ENCODE measurements at places on chromosomes 11 and 22. TPM values are rescaled to one million over a fixed set of nuclear protein-coding genes. Genes with fewer than 3 reads are reported as not detected.

DNA sequence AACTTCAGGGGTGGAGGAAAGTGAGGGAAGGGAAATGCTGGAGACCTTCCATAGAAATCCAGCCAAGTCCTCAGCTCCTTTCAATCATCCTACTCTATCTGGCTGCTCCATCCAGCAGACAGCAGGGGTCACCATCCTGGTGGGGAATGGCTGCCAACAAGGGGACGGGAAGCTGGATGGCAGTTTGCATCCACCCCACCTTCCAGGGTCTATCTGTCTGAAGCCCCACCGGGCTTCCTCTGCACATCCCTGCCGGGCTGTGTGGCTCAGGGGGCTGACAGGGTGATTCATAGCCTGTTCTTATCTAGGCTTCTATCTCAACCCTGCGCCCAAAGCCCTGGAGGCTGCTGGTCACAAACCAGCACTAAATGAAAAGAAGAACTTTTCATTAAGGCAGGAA lies 1.1 kb downstream of the SYTL2 start:
- H3K27ac ChIP-seq = no peak overlapping the region
- DNase-seq = peak; percentile 37
- H3K4me3 ChIP-seq = no peak overlapping the region
- no peaks in the 10 kb centered on the region for H3K36me3 ChIP-seq
- H3K4me1 ChIP-seq = no peaks in the 10 kb centered on the region

The CD3G gene
- 1.1 TPM for total RNA-seq

DNA sequence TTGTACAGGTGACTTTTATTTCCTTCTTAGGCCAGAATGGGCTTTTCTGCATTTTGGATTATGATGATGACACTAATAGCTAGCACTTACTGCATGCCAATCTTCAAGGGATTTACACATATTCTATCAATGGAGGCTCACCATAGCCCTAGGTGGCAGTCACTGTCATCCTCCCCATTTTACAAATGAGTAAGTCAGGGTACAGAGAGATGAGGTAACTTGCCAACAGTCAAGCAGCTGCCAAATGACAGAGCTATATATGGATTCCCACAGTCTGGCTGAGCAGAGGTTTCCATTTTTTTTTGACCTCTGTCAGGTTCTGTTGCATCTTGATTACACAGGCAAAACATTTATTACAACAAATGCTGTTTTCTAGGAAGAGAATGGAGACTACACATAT lies 23.8 kb upstream of the C11orf96 start:
- DNase-seq = no peak
- peaks cover 4% of the 10 kb centered on the region for H3K4me1 ChIP-seq
- no peaks in the 10 kb centered on the region for H3K36me3 ChIP-seq
- no peaks in the 10 kb centered on the region for H3K27me3 ChIP-seq
- H3K4me3 ChIP-seq = no peak overlapping the region

DNA sequence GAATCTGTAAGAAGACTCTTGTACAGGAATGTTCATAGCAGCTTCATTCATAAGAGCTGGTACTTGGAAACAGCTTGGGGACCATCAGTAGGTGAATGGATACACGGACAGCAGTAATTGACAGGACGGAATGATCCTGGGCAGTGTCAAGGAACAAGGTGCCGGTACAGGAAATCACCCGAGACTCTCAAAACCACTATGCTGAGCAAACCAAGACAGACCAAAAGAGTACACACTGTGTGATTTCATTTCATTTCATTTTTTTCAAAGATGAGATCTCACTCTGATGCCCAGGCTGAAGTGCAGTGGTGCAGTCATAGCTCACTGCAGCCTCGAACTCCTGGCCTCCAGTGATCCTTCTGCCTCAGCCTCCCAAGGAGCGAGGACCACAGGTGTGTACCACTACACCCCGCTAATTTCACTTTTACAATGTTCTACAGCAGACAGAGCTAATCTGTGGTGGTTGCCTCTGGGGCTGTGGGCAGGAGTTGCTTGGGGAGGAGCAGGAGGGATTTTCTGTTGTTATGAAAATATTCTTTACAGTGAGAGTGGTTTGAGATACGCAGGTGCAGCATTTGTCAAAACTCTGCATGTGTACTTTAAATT lies 15.6 kb downstream of the PARVB start:
- no peak overlapping the region for H3K4me3 ChIP-seq
- no peaks in the 10 kb centered on the region for H3K36me3 ChIP-seq
- H3K27me3 ChIP-seq = no peaks in the 10 kb centered on the region
- H3K27ac ChIP-seq = no peak overlapping the region
- H3K4me1 ChIP-seq = no peaks in the 10 kb centered on the region
- no peak for DNase-seq

The WNT11 gene
- 13.2 TPM for total RNA-seq

DNA sequence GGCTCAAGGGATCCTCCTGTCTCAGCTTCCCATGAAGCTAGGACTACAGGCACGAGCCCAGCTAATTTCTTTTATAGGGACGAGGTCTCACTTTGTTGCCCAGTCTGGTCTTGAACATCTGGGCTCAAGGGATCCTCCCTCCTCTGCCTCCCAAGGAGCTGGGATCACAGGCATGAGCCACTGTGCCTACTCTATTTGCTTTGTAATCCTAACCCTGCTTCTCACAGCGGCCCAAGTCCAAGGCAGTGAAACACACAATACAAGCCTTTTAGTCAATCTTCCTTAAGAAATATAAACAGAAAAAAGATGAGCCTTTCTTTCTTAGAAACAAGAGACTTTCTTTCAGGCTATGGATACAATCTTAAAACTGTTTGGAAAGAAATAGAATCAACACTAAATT lies 115.2 kb upstream of the SORL1-AS1 start:
- no peak overlapping the region for H3K4me3 ChIP-seq
- H3K36me3 ChIP-seq = no peaks in the 10 kb centered on the region
- no peaks in the 10 kb centered on the region for H3K27me3 ChIP-seq
- no peak for DNase-seq
- peaks cover 8% of the 10 kb centered on the region for H3K4me1 ChIP-seq
- H3K27ac ChIP-seq = peak overlapping the region; percentile 46

DNA sequence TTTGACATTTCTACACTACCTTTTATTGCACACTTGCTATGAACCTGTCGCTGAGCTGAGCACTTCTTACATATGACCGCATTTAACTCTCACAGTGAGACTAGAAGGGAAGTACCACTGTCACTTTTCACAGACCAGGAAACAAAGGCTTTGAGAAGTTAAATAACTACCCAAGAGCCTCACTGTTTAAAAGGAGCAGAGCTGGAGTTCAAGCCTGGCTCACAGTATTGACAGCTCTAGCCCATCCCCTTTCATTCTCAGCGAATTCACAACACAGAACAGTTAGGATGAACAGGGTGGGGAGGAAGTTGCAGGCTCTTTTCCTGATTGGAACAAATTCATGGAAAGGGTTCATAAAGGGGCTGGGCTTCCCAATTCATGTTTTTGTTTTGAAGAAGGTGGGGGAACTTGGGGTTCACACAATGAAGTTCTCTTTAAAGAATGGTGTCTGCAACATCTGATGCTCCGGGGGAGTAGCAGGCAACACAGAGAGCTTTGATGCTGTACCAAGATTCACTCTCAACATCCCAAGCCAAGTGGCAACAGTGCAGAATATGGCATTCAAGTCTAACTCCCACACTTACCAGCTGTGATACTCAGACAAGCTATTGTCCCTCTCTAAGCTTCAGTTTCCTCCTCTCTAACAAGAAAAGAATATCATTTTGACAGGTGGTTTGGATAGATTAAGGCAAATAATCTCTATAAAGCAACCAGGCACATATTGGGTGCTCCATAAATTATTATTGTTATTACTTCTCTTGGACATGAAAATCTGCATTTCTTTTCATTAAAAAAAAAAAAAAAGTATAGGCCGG lies 17.2 kb downstream of the SCGB1A1 start:
- no peak overlapping the region for H3K27ac ChIP-seq
- H3K36me3 ChIP-seq = no peaks in the 10 kb centered on the region
- no peak for DNase-seq
- H3K4me3 ChIP-seq = no peak overlapping the region

DNA sequence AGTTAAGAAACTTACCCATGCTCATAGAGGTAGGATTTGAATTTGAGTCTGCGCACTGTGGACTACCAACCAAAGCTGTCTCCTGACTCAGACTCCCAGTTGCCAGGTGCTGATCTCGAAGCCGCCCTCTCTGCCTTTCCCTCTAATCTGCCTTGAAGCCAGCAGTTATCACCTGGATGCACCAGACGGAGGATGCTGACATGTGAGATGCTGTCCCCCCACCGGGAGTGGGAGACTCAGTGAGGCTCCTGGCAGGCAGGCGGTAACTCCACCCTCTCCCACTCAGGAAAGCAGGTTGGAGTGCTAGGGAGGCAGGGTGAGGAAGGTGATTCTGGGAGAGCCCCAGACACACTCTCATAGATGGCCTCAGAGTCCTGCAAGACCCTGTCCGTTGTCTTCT lies 40.4 kb downstream of the KIAA1671 start:
- H3K4me3 ChIP-seq = no peak overlapping the region
- no peaks in the 10 kb centered on the region for H3K36me3 ChIP-seq
- H3K4me1 ChIP-seq = peaks cover 15% of the 10 kb centered on the region
- H3K27ac ChIP-seq = no peak overlapping the region
- DNase-seq = no peak
- no peaks in the 10 kb centered on the region for H3K27me3 ChIP-seq

The SLC22A6 gene
- not detected for total RNA-seq

GRCh38 chr11:65477149-65477965 lies 21.5 kb upstream of the MALAT1 start:
- H3K27ac ChIP-seq = peak overlapping the region; percentile 99
- H3K27me3 ChIP-seq = no peaks in the 10 kb centered on the region
- peak overlapping the region; percentile 52 for H3K4me3 ChIP-seq

DNA sequence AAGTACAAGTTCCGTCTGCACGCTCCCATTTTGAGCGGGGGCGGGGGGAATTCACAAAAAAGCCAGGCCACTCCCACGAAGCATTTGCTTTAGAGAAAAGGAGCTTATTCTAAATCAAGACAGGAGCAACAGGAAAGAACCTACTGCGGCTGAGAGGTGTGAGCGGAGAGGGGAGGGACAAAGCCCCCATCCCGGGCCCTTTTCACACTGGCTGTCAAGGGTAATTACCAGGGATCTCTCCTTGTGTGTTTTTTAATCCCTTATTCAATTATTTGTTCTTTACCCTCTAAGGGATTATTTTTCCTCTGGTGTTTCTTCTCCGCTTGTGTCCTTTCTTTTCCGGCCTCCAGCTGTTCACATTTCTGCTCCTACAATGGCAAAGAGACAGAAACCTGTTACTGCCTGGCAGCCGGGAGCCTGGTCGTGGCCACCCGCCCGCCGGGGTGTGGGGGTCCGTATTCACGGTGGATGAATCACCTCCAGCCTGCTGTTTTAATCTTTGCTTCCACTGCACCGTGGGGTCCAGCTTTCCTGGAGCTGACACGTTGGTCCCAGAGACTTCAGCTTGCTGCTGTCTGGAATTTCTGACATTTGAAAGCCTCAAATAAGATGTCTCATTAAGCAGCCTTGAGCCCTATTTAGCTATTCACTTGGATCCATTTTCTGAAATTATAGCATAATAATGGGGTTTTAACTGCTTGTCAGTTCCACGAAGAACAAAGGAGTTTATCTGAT lies 61.4 kb upstream of the FADD start:
- H3K4me3 ChIP-seq = no peak overlapping the region
- no peaks in the 10 kb centered on the region for H3K36me3 ChIP-seq
- H3K27me3 ChIP-seq = peaks cover 5% of the 10 kb centered on the region
- peaks cover 15% of the 10 kb centered on the region for H3K4me1 ChIP-seq
- no peak overlapping the region for H3K27ac ChIP-seq

- H3K27me3 ChIP-seq = peaks cover 44% of the 10 kb centered on the region
- no peak for DNase-seq
- no peak overlapping the region for H3K27ac ChIP-seq
Measured at GRCh38 chr11:119149786-119150275, 979 bp downstream of the ABCG4 start.

DNA sequence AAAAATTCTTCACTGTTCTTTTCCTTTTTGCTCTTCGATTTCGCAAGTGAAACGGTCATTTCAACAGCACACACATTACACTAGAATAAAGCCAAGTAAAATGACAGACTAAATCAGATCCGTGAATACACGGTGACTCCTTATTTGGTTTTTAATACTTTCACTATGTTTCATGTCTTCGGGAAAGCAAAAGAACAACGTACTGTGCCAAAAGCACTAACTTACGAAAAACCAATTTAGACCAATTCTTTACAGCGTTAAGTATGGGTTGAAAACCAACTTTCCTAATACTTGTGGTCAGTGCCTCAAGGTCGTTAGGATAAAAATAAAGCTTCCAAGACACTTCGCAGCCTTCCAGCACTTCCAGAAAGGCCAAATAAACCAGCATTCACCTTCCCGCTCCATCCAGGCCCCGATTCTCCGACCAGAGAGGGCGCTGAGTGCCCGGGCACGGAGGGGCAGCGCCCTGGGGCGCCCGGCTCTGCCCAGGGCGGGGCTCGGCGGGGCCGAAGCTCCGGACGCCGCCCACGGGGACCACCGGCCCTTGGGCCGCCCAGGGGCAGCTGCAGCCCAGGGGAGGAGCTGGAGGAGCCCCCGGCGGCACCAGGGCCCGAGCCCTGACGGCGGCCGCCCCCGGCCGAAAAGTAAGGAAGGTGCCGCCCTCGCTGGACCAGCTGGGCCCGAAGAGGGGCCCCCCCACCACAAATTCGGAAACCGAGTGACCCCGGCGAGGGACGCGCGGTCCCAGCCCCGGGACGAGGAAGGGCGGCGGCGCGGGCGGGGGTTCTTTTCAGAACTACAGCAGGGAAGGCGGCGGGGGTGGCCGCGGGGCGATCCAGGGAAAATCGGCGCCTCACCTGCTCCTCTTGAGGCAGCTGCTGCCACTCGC lies 499 bp downstream of the ATL3 start:
- peak overlapping the region; percentile 77 for H3K4me3 ChIP-seq
- no peaks in the 10 kb centered on the region for H3K27me3 ChIP-seq
- H3K36me3 ChIP-seq = no peaks in the 10 kb centered on the region

DNA sequence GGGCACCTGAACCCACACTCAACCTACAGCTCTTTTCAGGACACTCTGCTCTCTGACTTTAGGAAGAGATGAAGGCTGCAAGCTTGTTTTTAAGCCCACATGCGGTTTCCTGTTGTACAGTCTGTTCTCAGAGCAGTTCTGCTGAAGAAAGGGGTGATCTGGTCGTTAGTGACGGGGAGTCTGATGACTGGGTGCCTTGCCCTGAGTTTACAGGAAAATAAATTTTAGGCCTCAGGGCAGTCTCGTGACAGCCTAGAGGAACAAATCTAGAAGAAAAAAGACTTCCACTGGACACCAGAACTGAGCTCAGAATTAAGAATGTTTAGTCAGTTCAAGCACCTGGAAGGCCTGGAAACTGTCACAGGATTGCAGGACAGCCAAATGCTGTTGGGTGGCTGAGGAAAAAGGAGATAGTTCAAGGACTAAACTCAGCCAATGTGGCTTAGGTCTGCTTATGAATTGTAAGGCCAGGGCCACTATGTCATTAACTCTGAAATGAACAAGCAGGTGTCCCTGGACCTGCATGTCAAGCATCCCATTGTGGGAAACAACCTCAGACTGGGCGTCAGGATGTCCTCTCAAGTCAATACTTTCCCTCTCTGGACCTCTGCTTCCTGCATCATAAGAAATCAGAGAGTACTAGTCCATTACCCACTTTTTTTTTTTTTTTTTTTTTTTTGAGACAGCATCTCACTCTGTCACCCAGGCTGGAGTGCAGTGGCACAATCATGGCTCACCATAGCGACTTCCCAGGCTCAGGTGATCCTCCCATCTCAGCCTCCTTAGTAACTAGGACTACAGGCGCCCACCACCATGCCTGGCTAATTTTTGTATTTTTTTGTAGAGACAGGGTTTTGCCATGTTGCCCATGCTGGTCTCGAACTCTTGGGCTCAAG lies 5.7 kb downstream of the PIK3IP1 start:
- H3K36me3 ChIP-seq = no peaks in the 10 kb centered on the region
- DNase-seq = no peak
- H3K27me3 ChIP-seq = no peaks in the 10 kb centered on the region
- peaks cover 21% of the 10 kb centered on the region for H3K4me1 ChIP-seq
- H3K27ac ChIP-seq = peak overlapping the region; percentile 17

Measured in hepatocyte (in vitro differentiated cells).